ENCODE measurements at places on chromosomes 16 and 17.

GRCh38 chr17:72804949-72805707 is 287.4 kb downstream of the SLC39A11 start:
- H3K36me3 ChIP-seq = no peaks in the 10 kb centered on the region
- no peak overlapping the region for H3K4me3 ChIP-seq
- no peak overlapping the region for H3K27ac ChIP-seq
- no peak for DNase-seq

DNA sequence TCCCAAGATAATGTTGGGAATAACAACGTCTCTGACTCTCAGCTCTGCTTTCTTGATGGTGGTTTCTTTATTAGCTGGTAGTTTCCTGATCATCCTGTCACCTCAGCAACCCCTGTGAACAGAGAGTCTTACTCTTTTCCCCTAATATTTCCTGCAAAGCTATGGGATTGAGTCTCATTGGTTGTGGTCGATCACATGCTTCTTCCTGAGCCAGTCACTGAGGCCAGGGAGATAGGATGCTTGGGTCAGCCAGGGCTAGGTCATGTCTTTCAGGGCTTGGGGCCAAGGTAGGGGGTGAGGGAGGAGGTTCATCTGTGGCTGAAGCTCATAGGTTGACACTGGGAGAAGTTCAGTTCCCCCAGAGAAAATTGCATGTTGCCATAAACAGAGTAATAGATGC is 114.3 kb downstream of the ABCC1 start:
- no peak overlapping the region for H3K4me3 ChIP-seq
- no peak for DNase-seq
- H3K27me3 ChIP-seq = no peaks in the 10 kb centered on the region
- H3K36me3 ChIP-seq = peaks cover 10% of the 10 kb centered on the region
- no peaks in the 10 kb centered on the region for H3K4me1 ChIP-seq
- H3K27ac ChIP-seq = no peak overlapping the region

DNA sequence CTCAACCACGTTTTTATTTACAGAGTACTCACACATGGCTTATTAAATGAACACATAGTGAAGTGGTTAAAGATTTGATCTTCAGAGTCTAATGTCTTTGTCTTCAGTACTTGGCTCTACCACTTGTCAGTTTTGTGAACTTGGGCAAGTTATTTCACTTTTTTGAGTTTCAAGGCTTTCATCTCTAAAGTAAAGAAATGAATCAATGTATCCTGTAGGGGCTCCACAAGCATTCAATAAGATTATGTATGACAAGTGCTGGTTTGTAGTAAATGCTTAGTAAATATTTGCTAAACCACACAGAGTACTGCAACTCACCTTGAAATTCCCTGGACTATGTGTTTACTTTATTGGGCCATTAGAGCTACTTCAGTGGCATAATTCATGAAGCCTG is 446.0 kb upstream of the GOT2 start:
- no peak overlapping the region for H3K4me3 ChIP-seq
- no peaks in the 10 kb centered on the region for H3K4me1 ChIP-seq
- no peak overlapping the region for H3K27ac ChIP-seq
- H3K27me3 ChIP-seq = no peaks in the 10 kb centered on the region

GRCh38 chr17:28346199-28346580 is 10.6 kb downstream of the TNFAIP1 start:
- H3K27ac ChIP-seq = no peak overlapping the region
- H3K36me3 ChIP-seq = peaks cover 61% of the 10 kb centered on the region
- DNase-seq = no peak
- H3K27me3 ChIP-seq = no peaks in the 10 kb centered on the region
- H3K4me1 ChIP-seq = peaks cover 9% of the 10 kb centered on the region
- H3K4me3 ChIP-seq = no peak overlapping the region

DNA sequence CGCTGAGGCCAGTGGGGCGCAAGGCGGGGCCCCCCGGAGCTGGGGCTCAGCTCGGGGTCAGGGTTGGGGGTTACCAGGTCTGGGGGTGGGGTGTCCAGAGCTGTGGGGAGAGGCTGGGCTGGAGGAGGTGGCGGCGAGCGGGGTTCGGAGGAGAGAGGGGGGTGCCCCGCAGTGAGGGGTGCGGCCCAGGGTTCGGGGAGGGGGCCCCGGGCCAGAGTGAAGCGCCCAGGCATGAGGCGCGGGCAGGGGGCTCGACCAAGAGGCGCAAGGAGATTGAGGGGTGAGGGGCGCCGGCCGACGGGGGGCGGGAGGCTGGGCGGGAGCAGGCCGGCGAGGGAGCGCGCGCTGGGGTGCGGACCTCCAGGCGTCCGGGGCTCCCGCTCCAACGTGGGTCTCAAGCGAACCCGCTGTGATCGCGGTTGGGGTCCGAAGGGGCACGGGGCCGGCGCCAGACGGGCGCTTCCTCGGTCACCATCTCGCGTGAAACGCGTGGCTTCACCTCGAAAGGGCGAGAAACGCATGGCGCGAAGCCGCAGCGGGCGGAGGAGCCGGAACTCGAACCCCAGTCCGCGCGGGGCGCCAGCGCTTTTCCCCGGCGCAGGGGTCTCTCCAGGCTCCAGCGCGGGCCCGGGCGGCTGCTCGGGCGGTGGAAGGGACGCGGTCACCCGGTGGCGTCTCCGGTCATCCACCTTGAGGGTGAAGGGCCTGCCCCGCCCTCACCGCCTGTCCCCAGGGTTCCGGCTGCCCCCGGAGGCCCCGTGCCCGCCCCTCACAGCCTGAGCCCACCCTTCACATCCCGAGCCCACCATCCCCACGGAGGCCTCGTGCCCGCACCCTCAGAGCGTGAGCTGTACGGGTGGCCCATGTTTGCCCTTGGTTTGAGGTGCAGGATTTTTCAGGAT is 846 bp downstream of the CPNE7 start:
- peak overlapping the region; percentile 97 for H3K4me3 ChIP-seq
- DNase-seq = no peak
- H3K36me3 ChIP-seq = peaks cover 36% of the 10 kb centered on the region
- no peaks in the 10 kb centered on the region for H3K27me3 ChIP-seq
- H3K27ac ChIP-seq = peak overlapping the region; percentile 99
